Stimulated activated CD8-positive, alpha-beta memory T cell treated with anti-CD3 and anti-CD28 coated beads, Interleukin-2, amount 100 ng/mL, for 1 hour (primary cell): ENCODE measurements at places on chromosomes 4 and X.

DNA sequence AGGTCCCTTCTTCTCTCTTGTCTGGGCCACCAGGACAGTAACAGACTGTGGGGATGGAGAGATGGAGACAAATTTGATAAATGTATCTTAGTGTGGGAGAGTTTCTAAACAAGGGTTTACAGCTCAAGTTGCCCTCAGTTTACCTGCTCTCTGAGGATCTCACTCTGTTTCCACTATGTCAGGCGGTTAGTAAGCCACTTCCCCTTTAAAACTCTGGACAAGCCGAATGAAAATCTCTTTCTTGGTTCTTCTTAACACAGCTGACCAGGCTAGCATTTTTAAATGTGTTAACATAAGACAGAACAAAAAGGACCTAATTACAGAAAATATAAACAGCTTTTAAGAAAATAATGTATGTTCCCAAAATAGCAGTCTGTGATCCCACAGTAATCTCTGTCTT, 2.9 kb upstream of the SCARB2 start:
- no peak for DNase-seq

DNA sequence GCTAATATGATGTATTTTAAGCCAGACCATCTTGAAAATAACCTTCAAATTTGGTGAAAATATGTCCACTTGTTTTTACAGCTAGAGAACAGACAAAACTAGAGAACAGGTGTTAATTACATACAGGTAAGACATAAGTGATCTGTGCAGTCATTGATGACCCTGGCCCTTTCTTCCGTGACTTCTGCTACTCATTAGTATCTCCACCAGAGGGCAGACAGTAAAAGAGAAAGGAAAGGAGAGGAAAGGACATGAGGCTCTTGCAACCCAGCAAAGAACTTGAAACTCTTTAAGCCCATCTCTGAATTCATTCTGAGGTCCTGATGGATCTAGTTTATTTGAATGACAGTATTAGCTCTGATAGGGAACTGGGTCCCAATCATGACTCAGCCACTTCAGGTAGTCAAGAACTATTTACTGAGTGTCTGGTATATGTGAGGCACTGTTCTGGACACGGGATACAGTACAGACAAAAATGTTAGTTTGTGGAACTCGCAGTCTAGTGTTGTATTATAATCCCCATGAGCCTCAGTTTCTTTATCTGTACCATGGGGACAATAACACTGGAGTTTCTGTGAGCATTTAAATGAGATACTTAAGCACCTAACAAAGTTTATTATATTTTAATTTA, 121.0 kb upstream of the TEX13D start:
- DNase-seq, result no peak

GRCh38 chr4:36320117-36320896, 38.9 kb downstream of the DTHD1 start:
- DNase-seq, result no peak

GRCh38 chr4:60652933-60653332, 547.2 kb upstream of the ADGRL3 start:
- no peak for DNase-seq

DNA sequence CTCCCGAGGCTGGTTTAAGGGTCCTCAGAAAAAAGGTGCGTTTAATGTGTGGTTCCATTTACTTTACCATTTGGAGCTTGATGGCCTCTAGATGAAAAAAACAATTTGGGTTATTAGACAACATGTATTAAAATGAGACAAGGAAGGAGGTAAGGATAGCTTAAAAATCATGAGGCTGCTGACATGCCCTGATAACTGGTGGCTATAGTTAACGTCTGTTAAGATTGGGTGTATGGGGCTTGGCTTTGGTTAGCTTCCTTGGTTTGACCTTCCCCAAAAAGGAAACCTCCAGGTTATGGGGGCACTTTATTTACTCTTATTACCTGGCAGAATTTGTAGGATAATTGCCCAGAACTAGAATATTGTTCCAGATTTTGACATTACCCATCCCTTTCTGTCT, 51.5 kb downstream of the HMGB2 start:
- DNase-seq, result no peak

GRCh38 chrX:69066021-69066757, 99.1 kb downstream of the PJA1 start:
- DNase-seq, result no peak

GRCh38 chrX:11427453-11428071, 134.3 kb downstream of the AMELX start:
- no peak for DNase-seq

GRCh38 chrX:94455782-94456181, 781.8 kb downstream of the FAM133A start:
- no peak for DNase-seq

DNA sequence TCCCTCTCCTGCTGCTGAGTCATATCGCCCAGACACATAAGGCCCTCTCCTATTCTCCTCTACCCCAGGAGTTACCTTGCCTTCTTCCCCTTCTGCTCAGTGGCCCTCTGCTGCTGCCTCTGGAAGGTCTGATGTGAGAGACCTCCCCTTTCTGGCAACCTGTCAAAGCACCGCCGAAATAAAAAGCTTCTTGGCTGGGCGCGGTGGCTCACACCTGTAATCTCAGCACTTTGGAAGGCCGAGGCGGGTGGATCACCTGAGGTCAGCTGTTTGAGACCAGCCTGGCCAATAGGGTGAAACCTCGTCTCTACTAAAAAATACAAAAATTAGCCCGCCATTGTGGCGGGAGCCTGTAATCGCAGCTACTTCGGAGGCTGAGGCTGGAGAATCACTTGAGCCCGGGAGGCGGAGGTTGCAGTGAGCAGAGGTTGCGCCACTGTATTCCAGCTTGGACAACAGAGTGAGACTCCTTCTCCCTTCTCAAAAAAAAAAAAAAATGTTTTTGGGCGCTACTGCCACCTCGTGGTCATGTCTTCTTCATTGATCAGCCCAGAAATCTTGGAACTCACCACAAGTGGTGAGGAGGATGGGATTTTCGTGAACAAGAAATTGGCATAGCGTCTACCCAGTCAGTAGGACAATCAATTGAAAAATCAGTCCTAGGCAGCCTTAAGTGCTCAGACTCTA, 8.6 kb upstream of the ZXDA start:
- no peak for DNase-seq

GRCh38 chr4:16083241-16084191, at the start of gene PROM1:
PROM1 (minus strand) TSS chr4:16084023; CDS start chr4:16075906, 8,117 bp downstream.
- DNase-seq, result no peak
